Hypothalamus (tissue), 51 donors: ENCODE measurements at places on chromosomes 4 and X.

GRCh38 chr4:30068234-30068633 is 651.9 kb upstream of the PCDH7 start:
- no peak for DNase-seq

DNA sequence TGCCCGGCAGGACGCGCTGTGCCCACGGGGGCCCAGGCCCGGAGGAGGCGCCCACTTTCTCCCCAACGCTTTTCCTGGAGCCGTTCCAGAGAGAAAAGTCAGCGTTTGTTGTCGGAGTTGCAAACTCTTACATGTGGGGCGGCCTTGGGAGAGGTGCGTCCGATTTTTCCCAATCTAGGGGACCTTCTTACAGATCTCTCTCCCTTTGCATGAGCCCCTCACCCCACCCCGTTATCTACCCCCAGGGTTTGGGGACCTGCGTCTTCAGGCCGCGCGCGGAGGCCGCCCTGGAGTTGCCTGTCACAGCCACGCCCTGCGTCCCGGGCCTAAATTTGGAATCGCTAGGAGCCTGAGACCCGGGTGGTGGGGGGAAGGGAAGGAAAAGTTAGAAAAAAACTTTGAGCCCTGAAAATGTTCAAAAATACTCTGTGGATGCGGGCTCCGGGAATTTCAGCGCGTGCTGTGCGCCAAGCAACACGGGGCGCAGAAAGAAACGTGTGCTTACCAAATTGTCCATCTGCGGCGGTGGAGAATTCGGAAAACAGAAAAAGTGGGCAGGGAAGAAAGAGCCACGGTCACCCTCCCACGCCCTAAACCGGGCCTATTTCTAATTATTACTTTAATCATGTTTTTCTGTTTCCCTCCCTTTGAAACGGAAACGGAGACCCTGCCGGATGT is 587 bp downstream of the CD99 start:
- DNase-seq, result no peak

DNA sequence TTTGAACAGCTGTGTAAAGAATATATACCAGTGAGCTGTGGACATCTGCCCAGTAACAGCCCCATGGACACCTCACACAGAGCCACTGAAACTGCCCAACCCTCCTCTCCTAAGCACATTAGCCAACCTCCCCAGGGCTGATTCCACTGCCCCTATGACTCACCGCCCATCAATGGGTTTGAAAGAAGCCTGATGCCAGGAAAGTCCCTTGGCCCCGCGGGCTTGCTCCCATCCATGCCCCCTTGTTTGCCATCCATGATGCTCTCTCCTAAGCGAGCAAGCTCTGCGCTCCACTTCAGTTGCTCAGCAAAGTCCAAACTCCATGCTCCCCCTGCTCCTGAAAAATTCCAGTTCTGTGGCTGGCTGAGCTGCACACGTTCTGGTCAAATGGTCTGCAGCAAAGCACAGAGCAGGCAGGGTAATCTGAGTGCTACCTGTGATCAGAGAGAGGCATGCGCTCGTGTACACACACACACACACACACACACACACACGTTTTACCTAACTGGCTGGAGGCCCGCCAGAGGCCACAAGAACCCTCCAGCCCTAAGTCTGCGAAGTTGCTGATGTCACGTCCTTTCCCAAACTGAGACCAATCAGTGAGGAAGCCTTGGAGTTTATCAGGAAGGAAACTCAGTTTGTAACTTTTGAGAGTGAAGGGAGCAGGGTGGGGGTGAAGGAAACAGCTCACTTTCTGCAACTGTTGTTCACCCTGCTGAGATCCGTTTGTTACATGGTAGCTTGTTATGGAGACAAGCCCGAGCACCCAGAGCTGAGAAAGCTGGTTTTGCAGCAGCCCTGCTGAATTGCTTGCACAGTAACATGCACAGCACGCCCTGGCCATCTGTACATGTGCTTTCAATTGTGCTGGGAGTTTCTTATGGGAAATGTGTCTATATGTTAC is at the start of gene ASB9:
Gene ASB9, minus strand, starts transcription at position 466 of the 904 bp plus-strand sequence. Its CDS starts 209 bp downstream, at position 257.
- DNase-seq, result no peak

GRCh38 chr4:178306565-178306964 is 864.3 kb upstream of the AGA start:
- DNase-seq, result no peak

GRCh38 chr4:162170509-162170908 is 6.7 kb upstream of the FSTL5 start:
- no peak for DNase-seq
